ENCODE measurements at places on chromosomes 6 and 20.

- DNase-seq = no peak
Measured at GRCh38 chr20:24465159-24465558, 4.3 kb upstream of the SYNDIG1 start.

DNA sequence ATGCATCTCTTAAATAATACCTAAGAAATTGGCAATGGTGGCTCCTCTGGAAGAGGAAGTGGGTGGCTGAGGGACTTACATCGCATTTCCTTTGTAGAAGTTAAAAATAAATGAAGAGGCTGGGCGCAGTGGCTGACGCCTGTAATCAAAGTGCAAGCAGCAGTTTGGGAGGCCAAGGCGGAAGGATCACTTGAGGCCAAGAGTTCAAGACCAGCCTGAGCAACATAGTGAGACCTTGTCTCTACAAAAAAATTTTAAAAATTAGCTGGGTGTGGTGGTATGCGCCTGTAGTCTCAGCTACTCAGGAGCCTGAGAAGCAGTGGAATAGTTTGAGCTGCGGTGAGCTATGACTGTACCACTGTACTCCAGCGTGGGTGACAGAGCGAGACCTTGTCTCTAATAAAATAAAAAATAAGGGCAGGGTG, 12.2 kb upstream of the NCOA3 start:
- no peak for DNase-seq

- no peak for DNase-seq
Measured at GRCh38 chr6:103356531-103356930, 1503.2 kb downstream of the HACE1 start.

DNA sequence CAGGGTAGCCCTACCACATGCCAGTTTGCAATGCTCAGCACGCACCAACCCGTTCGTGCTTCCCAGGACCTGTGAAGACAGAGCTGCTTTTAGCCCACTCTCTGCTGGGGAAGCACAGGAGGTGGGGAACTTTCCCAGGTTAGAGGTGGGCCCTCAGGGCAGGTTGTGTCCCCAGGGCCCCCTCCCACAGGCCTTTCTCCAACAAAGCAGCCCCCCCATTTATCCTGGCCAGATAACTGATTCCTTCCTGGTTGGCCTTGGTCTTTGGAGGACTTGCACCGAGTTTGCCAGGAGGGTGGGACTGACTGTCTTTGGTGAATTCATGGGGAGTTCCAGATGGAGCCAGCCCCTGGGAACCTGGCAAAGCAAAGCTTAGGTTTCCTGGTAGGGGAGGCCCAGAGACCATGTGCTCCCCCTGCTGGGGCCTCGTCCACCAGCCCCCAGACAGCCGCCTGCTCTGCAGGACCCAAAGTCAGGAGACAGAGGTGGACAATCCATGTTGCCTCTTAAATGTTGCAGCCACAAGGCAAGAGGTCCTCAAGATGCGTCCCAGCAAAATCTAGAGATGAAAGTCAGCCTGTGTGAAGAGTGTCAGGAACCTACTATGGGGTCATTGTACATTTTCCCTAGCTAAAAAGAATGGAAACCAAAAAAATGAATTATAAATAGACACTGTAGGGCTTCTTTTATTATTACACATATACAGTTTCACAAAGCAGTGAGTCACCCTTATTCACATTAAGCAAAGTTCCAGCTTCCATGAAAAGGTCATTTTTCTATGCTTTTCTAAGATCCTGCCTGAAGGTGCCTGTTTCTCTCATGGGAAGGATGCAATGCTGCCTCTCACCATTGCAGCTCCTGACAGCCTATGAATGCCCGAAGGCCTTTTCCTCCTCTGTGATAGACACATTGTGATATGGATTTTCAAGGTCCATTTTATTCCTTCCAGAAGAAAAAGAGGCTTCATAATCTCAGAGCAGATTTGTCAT, 497.8 kb downstream of the PREX1 start:
- DNase-seq = peak; percentile 56

DNA sequence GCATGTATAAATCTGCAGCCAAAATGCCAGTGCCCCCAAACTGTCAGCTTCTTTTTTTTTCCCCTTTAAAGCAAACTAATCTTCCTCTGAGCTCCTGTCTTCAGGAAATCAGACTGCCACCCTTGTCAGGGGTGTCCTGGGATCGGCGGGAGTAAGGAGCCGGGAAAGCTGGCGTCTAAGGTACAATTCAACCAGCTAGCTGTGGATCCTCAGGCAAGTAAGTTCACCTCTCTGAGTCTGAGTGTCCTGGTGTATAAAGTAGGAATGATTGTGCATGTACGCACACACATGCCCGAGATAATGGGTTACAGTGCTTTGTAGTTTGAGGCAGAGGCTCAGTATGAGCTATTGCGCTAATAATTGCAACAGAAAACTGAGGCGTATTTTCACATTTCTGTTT, 98.3 kb downstream of the ANKRD60 start:
- DNase-seq = no peak

DNA sequence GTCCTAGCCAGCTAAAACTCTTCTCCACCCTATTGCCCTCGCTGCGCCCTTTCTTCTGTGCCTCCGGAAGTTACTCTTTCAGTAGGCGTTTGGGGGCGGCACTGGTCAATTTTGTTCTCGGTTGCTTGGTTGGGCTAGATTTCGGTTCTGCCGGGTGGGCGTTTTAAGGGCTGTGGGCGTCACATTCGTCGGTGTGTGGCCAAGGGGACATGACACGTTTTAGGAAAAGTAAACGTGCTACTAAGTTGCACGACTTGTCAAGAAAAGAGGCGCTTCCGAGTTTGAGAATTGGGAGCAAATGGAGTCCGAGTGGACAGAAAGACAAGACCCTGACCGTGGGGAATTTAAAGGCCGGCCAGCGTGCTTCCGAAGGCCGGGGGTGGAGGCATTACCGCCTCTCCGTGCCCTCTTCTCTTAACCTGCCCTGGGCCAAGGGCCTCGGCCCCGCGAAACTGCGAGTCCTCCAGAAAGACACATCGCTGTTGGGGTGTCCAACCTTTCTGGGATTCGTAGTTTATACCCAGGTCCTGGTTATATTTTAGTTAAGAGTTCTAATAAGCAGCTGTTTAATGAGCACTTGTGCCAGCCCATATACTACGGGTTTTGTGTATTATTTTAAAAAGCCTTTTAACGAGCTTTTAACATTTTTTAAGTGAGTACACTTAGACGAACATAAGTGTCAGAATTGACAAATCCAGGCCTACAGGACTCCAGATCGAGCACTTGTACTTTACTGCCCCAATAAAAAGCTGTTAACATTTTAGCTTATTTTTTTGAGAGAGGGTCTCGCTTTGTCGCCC, 664 bp upstream of the BAG6 start:
- DNase-seq = peak; percentile 92

GRCh38 chr20:12315652-12316051, 398.0 kb downstream of the BTBD3 start:
- DNase-seq = no peak

- DNase-seq = no peak
Measured at GRCh38 chr20:31516651-31517050, 2.4 kb downstream of the HM13 start.

Measured in GM20000 (cell line).